ENCODE measurements at places on chromosomes 5 and 9.

DNA sequence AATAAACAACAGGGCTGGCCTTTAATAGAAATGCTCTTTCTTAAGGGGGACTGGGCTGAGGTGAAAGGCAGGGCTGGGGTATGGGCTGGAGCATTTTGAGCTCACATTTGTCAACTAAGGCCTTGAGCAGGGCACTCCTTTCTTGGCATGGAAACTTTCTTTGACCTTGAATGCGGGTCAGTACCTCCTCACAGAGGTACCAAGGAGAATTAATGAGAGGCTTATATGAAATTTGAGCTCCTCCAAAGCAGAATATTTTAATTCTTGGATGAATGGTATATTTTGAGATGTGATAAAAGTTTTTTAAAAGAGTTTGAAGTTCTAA, 3.1 kb downstream of the CYSTM1 start:
- no peak for DNase-seq

DNA sequence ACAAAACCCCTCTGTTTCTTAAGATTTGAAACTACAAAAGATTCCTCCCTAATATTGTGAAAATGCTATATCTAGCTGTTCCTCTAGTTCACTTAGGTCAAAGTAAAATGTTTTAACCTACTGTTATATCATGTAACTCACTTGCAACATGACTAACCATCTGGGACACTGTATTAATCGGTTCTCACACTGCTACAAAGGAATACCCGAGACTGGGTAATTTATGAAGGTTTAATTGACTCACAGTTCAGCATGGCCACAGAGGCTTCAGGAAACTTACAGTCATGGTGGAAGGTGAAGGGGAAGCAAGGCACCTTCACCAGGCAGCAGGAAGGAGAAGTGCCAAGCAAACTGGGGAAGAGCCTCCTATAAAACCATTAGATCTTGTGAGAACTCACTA, 34.7 kb downstream of the DIMT1 start:
- no peak for DNase-seq

GRCh38 chr5:146606893-146607292, 90.9 kb upstream of the GPR151 start:
- no peak for DNase-seq

DNA sequence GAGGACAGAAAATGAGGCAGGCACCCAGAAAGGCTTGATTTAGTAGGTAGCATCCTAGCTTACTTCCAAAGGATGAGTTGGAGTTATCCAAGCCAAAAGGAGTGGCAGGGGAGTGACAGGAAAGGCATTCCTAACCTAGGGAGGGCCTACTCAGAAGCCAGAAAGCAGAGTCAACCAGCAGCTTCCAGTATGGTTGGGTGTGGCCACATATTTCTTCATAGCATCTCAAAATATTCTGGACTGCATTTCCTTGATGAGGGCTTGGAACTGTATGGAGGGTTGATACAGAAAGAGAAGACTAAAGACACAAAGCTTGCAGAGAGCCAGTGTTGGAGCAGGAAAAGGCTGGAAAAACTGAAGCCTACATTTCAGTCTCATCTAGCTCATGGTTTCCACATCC, 656.8 kb upstream of the DMAC1 start:
- DNase-seq, result no peak

Data from EH (cell line).